Thymus (tissue), 14 donors: ENCODE measurements at places on chromosomes 12 and 14.

- no peak for DNase-seq
Observed at GRCh38 chr12:106345746-106346145, 11.8 kb upstream of the POLR3B start.

GRCh38 chr12:700016-700415 lies 36.8 kb upstream of the NINJ2 start:
- DNase-seq, result no peak

- DNase-seq, result no peak
Observed at GRCh38 chr12:124666722-124667259, 99.4 kb upstream of the NCOR2 start.

- DNase-seq, result no peak
Observed at GRCh38 chr12:67535176-67535575, 113.4 kb upstream of the DYRK2 start.

- DNase-seq, result no peak
Observed at GRCh38 chr14:104118006-104118844, 20.2 kb upstream of the KIF26A start.

- DNase-seq, result no peak
Observed at GRCh38 chr12:90741611-90742010, 213.4 kb downstream of the CCER1 start.

- no peak for DNase-seq
Observed at GRCh38 chr12:109463756-109464155, 13.3 kb downstream of the KCTD10 start.

- no peak for DNase-seq
Observed at GRCh38 chr12:9736936-9737705, 4.2 kb upstream of the CLECL1 start.

DNA sequence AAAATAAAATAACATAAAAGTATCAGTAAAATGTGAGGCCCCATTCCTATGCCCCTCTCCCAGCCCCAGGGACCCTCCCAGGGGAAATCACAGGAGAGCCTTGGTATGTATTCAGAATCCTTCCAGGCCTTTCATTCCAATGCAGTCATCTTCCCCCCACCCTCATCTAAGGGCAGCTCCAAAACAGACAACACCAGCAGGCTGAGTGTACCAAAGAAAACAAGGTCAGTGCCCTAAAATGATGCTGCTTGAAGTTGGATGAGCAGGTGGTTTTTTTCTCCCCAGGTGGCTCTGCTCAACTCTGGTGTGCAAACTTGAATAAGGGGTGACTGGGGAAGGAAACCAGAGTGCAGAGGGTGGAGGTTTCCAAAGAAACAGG lies 56.2 kb downstream of the TSPAN9 start:
- DNase-seq, result no peak

GRCh38 chr12:121894633-121895032 lies 6.0 kb downstream of the PSMD9 start:
- DNase-seq, result no peak

DNA sequence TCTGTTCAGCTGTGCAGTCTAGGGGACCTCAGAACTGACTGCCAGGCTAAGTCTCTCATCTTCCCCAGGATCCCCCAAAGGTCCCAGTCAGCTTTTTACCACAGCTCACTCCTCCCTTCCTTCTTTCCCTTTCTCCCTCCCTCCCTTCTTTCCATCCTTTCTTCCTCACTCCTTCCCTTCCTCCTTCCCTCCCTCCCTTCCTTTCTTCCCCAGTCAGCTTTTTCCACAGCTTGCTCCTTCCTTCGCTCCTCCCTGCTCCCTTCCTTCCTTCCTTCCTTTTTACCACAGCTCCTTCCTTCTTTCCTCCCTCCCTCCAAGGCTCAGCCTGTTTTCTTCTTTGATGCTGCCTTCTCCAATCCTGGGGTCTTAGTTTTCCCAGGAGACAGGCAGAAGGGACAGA lies 39.2 kb downstream of the ATG14 start:
- no peak for DNase-seq

GRCh38 chr12:53719649-53720048 lies 7.6 kb downstream of the CALCOCO1 start:
- DNase-seq, result no peak

DNA sequence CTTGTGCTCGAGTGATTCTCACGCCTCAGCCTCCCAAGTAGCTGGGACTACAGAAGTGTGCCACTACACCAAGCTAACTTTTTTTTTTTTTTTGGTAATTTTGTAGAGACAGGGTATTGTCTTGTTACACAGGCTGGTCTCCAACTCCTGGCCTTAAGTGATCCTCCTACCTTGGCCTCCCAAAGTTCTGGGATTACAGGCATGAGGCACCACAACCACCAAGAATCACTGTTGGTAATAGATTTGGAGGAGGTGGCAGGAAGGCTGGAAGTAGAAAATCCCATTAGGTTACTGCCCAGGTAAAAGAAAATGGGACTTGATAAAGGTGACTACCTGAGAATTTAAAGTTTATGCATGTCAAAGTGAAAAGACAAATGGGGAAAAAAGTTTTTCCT lies 1.4 kb upstream of the CDCA4 start:
- DNase-seq, result no peak

- DNase-seq, result no peak
Observed at GRCh38 chr12:70049596-70050360, 193.5 kb upstream of the CNOT2 start.

- DNase-seq, result no peak
Observed at GRCh38 chr14:91058042-91058581, 2.3 kb downstream of the RPS6KA5 start.

GRCh38 chr14:61518403-61518802 lies 176.9 kb upstream of the HIF1A start:
- no peak for DNase-seq

DNA sequence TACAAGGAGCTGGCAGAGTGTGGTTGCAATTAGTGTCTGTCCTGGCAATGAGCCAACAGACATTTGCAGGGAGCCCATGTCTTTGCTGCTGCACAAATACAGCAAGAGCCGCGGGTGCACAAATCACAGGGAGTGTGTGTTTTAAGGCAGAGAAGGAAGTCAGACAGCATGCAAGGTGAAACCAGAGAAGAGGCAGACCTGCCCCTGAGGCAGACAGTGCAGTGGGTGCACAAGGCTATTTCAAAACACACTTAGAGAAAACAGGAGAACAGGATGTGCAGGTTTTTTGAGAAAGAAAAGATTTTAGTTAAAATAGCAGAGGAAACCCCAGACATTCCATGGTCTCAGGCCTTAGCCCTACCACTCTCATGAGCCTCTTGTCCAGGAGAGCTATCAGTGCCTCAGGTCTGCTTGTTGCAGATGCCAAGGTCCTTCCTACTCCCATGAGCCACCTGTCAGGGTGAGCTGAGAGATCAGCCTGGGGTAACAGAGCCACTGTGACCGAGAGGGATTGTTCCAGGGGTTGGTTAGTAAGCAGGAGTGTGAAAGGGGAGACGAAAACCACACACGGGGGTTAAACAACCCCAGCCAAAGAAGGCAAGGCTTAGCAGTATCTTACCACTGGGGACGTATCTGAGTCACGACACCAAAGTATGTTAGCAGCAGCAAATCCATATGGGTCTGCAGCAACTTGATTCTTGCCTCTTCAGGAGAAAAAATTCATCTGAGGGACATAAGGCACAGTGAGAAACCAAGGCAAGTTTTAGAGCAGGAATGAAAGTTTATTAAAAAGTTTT lies 78.1 kb downstream of the C14orf132 start:
- no peak for DNase-seq
